Amniotic stem cell (primary cell): ENCODE measurements at places on chromosomes 6 and 20.

DNA sequence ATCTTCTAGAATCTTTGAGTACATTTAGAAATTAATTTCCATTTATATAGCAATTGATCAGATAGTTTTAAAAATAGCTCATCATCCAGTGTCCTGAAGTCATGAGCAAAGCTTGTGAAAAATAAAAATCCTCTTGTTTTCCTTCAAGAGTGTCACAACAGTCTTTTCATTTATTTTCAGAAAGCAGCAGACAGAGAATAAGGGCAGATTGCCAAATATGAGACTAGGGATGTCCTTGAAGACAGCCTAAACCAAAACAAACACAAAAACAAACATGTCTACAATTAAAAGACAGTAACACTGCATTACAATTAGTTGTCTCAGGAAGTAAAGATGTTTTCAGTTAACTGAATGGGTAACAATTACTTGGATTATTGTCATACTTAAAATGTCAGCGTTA lies 682.8 kb downstream of the TFAP2A start:
- no peak for DNase-seq

DNA sequence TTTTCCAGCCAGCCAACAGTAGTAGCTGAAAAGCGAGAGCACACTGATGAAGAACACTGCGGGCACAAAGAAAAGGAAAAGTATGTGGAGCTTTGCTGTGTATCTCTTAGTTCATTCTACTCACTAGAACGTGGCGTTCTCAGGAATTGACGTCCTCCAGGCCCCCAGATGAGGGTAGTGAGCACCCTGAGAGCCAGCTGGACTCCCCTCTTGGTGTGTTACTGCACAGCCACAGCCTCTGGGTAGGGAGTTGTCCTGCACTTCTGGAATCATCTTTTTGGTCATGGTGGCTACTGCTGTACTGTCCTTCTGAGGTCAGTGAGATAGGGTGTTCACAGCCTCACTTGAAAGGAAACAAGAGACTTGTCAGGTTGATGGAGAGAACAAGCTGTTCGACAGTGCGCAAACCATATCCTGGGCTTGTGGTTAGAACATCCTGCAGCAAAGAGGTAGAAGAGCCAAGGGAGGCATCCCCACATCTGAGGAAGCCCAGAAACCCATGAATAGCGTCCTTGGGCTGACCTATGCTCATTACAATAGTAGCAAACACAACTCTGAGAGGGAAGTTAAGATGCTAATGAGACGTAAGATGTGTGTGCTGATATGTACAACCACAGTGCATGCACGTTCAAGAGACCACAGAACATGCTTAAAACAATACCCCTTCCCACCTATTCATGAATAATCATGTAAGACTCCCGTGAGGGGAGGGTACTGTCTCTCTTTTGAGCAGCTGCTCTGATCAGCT lies 14.6 kb upstream of the HLA-F start:
- DNase-seq: no peak

GRCh38 chr6:16799279-16800193 lies 38.3 kb upstream of the ATXN1 start:
- peak; percentile 1 for DNase-seq

GRCh38 chr6:86780923-86781322 lies 156.4 kb upstream of the HTR1E start:
- no peak for DNase-seq

DNA sequence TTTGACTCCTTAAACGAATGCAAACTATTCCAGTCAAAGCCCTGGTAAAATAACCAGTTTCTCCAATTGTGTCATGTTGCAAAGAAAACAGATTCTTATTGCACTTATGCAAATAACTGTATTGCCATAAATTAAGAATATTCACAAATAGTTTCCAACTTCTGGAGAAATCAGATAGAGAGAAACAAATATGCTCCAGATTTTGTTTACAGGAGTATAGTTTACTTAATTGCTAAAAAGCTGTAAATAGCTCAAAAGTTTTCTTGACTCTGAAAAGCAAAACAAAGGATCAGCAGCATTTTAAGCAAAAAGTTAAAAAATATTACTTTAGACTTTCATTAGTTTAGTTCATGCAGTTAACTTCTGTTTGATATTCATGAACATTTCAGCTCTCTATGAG lies 304.2 kb downstream of the PACRG start:
- no peak for DNase-seq

- DNase-seq: no peak
Observed at GRCh38 chr6:106569428-106569827, 59.9 kb downstream of the RTN4IP1 start.

GRCh38 chr6:22556266-22556665 lies 13.1 kb upstream of the HDGFL1 start:
- DNase-seq: no peak

- DNase-seq: no peak
Observed at GRCh38 chr6:159212028-159212427, 42.8 kb downstream of the FNDC1 start.

GRCh38 chr6:54868556-54868955 lies 22.0 kb downstream of the FAM83B start:
- no peak for DNase-seq

GRCh38 chr6:20029979-20030378 lies 182.3 kb downstream of the MBOAT1 start:
- no peak for DNase-seq

GRCh38 chr6:39934131-39934757 lies at the start of gene MOCS1:
TSS of gene MOCS1 (minus strand) at chr6:39934462. CDS start at chr6:39934417, 45 bp downstream.
- no peak for DNase-seq

DNA sequence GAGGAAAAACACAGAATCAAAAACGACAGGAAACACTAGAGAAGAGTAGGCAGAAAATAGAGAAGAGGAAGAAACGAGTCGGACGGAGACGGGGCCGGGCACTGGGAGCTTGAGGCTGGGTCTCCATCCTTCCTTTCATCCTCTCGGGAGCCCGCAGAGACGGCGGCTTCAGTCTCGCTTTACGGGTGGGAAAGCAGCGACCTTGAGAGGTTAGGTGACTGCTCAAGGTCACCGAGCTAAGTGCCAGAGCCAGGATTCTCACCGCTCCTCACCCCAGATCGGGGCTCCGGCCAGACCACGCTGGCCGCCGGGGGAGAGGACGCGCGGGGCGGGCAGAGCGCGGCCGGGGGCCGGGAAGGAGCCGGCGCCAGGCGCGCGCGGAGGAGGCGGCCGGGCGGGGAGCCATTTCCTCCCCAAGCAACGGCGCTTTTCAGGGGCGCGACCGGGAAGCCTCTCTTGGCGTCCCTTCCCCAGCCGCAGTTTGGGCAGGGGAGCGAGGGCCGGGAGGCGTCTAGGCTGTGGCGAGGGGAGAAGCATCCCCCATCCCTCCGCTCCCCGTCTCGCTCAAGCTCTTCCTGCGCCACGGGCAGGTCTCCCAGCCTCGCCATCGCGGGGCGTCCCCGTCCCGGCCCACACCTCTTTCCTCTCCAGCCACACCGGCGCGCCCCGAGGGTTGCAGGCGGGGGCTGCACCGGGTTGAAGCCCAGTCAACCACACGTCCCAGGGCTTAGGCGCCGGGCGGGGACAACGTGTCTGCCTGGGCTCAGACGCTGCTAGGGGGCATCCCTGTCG lies 24.1 kb upstream of the MAP3K7 start:
- no peak for DNase-seq

DNA sequence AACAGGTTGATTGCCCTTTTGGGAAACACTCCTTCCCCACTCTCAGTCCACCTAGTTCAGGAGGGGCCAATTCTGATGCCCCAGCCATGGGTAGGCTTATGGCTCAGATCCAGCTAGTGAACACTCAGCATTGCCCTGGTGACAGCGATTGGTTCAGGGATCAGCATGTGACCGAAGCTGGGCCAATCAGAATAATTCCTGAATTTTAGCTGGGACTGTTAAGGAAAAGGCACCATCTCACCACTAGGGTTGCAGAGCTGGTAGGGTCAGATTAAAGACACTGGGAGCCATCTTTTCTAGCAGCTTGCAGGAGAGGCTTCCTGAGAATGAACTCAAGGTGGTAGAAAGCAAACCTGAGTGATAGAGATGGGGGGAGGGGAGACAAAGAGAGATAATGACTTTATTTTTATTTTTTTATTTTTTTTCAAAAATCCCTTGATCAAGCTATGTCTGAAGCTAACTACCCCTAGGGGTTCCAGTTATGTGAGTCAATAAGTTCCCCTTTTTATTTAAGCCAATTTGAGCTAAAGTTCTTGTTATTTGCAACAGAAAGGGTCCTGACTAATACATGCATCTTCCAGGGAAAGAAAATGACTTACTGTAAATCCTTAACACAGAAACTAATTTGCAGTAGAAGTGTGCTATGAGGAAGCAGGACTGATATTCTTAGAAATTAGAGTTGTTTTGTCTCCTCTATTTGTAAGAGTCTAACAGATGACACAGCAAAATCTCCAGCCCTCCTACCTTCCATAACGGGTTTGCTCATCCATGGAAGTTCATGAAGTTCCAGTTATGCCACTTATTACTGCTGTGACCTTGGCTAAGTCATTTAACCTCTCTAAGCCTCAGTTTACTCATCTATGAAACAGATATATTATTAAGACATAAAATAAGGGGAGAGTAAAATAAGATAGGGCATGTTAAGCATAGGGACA lies 44.7 kb downstream of the EYA2 start:
- DNase-seq: no peak

DNA sequence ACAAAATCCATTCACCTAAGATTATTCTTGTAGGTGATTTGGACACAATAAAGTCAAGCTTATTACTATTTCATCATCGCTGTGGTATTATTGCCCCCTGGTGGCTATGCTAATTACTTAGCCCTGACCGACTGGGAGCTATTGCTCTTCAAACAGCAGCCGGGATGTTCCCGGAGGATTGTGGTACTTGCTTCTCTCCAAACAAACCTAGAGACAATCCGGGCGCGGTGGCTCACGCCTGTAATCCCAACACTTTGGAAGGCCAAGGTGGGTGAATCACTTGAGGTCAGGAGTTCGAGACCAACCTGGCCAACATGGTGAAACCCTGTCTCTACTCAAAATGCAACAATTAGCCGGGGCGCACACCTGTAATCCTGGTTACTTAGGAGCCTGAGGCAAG lies 15.4 kb upstream of the STMND1 start:
- peak; percentile 55 for DNase-seq

- no peak for DNase-seq
Observed at GRCh38 chr6:47288267-47289090, 21.2 kb downstream of the TNFRSF21 start.

DNA sequence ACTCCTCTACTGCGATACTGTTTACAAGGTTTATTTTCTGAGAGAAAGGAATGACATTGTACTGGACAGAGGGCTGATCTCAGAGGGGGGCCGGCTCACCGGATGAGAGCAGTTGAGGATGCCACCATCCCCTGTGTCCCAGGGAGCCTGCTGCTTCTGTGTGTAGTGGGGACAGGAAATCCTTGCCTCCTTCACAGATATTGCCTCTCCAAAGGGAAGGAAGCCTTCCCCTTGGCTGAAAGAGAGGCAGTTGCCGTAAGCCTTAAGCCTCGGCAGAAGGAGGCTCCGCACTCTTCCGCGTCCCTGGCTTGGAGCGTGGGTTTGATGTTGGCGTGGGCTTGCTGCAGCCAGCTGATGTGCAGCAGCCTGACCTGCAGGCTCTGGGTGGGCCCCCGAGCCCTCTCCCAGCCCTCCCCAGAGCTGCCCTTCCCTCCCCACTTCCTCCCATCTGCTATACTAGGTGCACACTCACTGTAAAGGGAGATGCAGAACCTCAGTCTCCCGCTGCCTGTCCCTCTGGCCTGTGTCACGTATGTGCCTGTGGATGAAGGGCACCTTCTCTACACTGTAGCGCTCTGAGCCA lies 45.7 kb upstream of the RPS6KA2 start:
- no peak for DNase-seq

DNA sequence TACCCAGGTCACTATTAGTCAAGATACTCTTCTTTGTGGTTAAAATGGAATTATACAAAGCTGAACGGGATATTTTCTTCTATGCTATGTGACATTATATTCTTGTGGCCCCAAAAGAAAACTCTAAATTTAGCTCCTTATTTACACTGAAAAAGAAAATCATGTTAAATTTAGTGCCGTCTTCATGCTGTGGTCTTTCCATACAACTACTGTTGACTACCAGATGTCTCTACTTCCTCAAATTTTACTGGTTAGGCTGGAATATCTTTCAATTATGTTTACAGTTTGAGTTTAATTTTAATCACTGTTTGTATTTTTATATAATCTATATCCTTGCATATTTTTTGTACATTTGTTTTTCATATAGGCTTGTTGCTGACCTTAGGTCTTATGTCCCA lies 95.6 kb upstream of the FOXO3 start:
- no peak for DNase-seq

- DNase-seq: no peak
Observed at GRCh38 chr20:43752561-43753301, 25.9 kb upstream of the GTSF1L start.

- no peak for DNase-seq
Observed at GRCh38 chr6:40399888-40400457, 187.2 kb downstream of the LRFN2 start.

- DNase-seq: no peak
Observed at GRCh38 chr20:44900231-44900854, 9.5 kb upstream of the PABPC1L start.

- DNase-seq: no peak
Observed at GRCh38 chr6:72322771-72323170, 299.1 kb upstream of the KCNQ5 start.

DNA sequence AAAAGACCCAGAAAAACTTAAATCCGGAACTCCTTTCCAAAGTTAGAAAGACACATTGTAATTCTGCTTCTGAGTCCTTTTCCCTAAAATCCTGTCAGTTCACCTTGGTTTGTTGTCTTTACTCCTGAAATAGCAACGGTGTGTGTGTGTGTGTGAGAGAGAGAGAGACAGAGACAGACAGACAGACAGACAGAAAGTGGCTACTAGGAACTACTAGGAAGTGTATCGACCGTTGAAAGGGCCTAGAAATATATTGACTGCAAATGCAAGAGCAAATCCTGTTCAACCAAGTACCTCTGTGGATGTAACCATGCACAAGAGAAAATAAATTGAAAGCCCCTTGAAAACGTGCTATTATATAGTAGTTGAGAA lies 100.0 kb upstream of the MLIP start:
- DNase-seq: no peak

DNA sequence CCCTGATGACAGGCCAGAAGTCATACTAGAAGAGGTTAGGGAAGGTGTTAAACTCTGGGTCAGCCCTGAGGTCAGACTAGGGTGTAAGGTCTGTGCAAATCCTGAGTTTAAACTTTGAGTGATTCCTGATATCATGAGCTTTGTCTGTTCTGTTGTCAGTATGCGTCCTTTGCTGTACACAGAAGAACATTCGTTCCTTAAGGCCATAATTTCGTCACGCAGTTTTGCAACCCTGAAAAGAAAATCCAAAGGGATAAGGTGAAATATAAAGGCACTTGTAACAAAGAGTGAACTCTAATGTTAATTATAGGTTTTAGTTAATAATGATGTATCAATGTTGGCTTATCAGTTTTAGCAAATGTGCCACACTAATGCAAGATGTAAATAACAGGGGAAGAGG lies 2.3 kb downstream of the DST start:
- DNase-seq: no peak

- no peak for DNase-seq
Observed at GRCh38 chr6:154506582-154506981, 3.9 kb downstream of the CNKSR3 start.
